GM06990 (cell line): ENCODE measurements at places on chromosomes 4 and X.
A peak's percentile ranks its signal among the peaks of the same experiment; 100 is the strongest.

- no peak for DNase-seq
Observed at GRCh38 chr4:112894480-112894879, 155.0 kb upstream of the ANK2 start.

- no peak for DNase-seq
Observed at GRCh38 chr4:142929526-142929925, 83.4 kb upstream of the INPP4B start.

DNA sequence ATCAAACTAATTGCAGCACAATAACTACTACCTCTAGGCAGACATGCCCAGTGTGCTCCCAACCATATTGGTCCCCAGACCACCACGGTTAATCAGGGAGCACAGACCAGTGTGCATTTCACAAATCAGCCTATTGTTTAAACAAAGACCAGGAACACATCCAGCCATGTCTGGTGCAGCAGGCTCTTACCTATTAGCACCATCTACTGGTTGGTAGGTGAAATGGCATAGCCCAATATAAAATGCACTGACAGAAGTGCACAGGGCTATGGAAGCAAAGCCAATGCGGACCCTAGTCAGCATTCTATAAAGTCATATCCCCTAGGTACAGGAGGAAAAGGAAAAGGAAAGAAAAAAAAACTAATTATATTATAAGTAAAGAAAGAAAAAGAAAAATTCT, 15.5 kb upstream of the CYLC1 start:
- peak; percentile 6 for DNase-seq

- no peak for DNase-seq
Observed at GRCh38 chrX:133722756-133723155, 262.6 kb downstream of the GPC3 start.

DNA sequence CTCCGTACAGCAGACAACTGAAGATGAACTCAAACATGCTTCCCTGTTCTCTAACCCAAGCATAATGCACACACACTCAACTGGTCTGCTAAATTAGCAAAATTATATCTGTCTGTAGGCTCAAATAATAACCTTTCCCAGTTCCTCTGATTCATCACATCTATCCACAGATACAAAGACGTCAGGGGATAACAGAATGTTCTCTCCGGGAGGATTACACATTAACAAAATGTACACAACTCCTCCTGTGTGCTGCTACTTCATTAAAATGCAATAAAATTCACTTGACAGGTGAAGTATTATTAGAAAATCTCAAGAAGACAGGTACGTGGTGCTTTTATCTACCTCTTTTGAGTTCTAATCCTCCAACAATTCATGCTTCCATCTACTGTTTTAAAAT, 57.4 kb downstream of the FAT1 start:
- no peak for DNase-seq

GRCh38 chr4:163447481-163447880, 26.1 kb downstream of the TKTL2 start:
- no peak for DNase-seq

GRCh38 chr4:13635286-13635799, 7.8 kb upstream of the BOD1L1 start:
- DNase-seq: no peak

- peak; percentile 25 for DNase-seq
Observed at GRCh38 chr4:110869862-110870572, 247.1 kb upstream of the PITX2 start.

- no peak for DNase-seq
Observed at GRCh38 chr4:38129460-38130227, 169.4 kb downstream of the PTTG2 start.

GRCh38 chrX:77514177-77514576, 67.0 kb downstream of the FGF16 start:
- DNase-seq: no peak

- DNase-seq: no peak
Observed at GRCh38 chr4:168415911-168416310, 64.4 kb downstream of the DDX60L start.

DNA sequence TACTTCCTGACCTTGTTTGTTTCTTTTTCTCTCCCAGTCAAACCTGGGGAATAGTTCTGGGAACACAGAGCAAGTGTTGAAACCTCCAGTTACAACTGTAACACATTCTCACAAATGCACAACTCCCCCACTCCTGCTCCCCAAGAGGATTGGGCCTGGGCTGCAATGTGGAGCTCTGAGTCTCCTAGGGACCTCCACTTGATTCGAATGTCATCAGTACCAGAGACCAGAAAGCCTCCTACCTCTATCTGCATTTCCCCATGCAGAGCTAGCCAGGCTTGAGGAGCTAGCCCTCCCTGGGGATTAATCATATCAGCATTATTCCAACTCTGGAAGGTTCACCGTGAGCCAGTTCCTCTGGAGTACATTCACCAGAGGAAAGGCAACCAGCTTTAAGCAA, 41.7 kb upstream of the CITED1 start:
- no peak for DNase-seq

DNA sequence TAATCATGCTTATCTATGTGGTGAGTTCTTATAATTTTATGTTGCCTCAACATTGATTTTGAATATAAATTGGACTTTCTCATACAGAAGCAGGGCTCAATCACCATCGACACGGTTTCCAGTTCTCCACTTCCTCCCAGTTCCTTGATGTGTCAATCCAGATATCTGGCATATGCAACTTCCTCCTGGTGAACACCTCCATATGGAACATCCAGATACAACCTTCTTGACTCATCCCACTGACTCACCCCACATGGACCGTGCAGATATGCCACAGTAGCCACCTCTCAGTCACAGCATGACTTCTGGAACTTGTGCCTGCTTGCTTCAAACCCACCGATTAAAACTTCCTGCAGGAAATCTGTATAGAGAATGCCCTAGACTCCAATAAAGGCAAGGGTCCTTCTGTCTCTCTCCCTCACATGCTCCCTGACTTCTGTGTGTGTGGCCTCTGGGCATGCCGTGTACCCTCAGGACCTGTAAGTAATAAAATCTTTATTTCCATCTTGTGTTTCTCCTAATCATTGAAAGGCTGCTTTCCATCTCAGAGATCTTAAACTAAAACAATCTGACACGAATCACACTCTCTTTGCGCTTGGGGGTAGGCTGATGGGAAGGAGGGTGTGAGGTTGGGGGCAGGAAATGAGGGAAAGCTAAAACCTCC, 67.0 kb downstream of the HTRA3 start:
- no peak for DNase-seq

DNA sequence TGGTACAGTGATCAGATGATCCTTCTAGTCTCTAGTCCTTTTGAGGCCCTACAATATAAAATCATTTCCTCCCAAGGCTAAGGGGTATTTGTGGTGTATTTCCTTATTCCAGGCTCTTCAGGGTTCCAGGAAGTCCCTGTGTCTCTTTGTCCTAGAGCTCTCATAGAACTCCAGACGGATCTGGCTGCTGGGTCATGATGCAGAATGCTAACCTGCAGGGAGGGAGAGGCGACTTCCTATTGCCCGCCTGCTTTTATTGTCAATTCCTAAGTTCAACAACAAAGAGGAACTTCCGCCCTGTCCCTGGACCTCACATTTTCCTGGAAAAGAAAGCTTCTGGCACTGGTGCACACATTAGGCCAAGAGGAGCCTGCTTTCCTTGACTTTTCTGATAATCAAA, 45.9 kb upstream of the ZNF827 start:
- no peak for DNase-seq

GRCh38 chrX:41781500-41781899, 57.5 kb downstream of the GPR82 start:
- DNase-seq: no peak

GRCh38 chr4:55008166-55009056, 117.0 kb downstream of the KDR start:
- DNase-seq: peak; percentile 2

DNA sequence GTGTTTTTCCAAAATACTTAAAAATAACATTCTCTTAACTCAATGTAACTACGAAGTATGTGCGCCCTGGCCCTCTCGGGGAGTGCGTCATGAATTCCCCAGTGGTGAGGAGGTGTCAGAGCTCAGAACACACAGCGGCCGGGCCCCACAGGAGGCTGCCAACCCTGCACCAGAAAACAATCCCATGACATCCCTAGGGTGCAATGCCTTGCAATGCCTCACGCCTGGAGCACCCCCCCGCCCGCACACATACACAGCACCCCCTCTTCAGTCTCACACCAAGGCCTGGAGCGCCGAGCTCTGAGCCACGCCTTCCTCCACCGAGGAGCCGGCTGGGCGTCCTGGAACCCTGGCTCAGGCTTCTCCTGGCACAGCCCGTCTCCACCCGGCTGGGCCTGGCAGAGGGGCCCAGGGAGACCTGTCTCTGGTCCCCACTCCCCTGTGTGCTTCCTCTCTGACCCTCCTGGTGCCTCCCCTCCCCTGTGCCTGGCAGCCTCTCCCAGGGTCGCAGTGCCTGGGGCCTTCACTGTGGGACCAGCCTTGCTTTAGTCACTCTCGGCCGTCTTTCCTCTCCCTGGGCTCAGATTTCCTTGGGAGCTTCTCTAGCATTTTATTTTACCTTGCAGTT, 108.2 kb upstream of the ADRA2C start:
- DNase-seq: no peak

- DNase-seq: no peak
Observed at GRCh38 chr4:25536564-25537320, 118.9 kb upstream of the SLC34A2 start.

DNA sequence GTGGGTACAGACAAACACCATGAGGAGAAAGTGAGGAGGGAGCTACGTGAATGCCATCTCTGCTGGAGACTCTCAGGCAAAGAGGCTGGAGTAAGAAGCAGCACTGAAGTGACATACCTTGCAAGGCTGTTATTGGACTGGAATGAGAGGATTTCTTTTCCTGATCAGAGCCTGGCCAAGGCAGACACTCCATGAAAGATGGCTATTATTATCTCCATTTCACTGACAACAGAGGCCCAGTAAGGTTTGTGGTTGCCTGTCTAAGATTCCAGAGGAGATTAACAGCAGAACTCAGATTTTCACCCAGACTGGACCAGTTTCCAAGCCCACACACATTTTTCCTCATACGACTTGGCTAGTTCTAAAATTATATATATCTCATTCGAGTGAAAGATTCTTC, 162.0 kb upstream of the EOLA2 start:
- DNase-seq: no peak

GRCh38 chr4:6450709-6451108, 21.7 kb downstream of the PPP2R2C start:
- no peak for DNase-seq

DNA sequence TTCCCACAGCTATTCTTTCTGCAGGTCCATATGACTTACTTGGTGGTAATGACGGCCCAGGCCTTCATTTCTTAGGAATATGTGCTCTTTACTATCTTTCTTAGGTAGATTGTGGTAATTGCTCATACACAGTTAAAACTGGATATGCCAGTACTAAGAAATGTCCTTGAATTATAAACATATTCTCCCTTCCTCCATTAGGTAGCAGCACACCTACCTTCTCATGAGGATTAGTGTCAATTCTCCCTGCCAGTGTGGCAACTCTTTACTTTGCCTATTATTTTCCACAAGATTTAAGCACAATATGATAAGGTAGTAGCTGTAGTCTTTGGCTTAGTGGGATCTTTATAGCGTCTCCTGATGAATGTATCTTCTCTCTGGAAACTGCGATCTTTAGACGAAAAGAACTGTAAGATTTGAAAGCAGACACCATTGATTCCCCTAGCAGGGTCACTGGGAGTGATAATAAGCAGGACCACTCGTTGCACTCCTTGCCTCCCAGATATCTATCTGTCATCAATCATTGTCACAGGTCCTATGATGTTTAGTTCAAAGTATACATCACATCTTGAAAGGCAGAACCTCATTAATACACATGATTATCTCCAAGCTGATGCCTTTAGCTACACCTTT, 1240.7 kb downstream of the C4orf33 start:
- DNase-seq: no peak
